ENCODE measurements at places on chromosomes 16 and 17.

GRCh38 chr17:27982688-27983087 lies 59.8 kb upstream of the NLK start:
- DNase-seq, result no peak

DNA sequence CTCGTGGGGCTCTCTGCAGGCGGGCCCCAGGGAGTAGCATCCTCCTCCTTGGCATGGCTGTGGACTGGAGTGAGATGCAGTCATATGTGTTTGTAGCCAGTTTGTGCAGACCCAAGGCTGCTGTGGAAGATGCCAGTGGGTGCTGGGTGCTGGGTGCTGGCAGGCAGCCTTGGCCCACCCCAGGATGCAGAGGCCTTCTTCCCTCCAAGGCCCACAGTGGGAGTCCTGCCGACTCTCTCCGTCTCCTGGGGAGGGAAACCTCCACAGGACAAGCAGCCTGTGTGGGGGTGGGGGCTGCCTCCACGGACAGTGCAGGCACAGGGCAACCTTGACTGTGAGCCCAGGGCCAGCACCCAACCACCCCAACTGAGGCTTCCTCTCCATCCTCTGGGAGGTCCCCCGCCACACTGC lies 13.8 kb upstream of the TMEM92 start:
- no peak for DNase-seq

GRCh38 chr16:12992066-12992465 lies 90.7 kb downstream of the SHISA9 start:
- no peak for DNase-seq

DNA sequence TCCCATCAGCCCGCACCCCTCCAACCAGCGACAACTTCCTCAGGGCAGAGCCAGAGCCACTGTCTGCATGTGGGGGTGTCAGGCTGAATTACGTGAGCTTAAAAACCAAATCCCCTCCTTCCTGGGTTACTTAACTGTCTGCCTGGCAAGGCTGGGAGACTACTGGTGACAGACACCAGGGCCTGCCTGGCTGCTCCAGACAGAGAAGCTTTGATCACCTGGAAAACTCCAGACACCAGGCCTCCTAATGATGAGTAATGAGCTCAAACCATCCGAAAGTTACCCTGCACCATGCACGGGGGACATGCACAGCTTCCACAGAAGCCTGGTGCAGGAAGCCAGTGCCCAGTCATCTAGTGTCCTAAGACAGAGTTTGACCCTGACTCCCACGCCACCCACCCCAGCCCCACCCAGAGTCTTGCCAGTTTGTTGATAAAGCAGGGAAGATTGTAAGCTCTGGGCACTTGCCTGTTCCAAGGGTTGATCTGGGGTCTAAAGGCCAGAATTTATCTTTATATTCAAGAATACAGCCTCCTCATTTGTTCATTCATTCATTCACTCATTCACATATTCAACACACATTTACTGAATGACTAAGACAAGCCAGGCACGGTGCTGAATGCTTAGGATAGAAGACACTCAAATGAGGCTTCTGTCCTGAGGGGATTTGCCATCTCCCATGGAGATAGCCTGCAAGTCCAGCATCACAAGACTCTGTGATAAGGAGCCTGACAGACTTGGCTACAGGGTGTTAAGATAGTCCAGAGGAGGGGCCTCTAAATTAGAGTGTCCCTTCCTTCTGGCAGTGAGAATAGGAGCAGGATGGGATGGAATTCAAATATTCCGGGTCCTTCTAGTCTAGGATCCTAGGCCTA lies 7.2 kb upstream of the CCDC182 start:
- DNase-seq, result no peak

DNA sequence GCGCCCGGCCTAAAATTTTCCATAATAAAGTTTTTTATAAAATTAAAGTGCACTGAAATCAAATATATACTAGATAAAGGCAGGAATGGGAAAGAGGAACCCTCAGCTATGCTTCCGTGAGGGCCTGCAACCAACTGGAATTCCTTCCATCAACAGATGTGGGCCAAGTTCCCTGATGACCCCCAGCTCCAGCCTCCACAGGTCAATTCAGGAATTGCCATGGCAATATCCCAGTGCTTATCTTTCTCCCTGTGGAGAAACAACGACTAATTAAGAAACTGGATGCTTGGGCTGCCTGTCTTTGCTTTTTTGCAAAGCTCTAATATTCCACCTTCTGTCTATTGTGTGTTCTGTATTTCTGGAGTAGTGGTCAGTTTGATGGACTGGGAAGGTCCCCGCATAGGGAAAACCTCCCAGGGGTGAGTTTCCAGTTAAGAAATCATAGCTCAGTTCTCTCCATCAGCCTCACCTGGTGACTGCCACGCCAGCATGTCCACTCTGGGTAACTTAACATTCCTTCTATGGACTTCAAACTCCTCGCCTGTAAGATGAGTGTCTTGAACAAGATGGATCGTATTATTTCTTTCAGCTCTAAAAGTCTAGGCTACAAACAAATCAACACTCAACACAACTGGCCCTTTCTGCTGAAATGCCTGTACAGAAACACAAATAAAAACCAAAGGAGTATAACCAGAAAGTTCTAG lies 67.9 kb downstream of the CREBBP start:
- no peak for DNase-seq

GRCh38 chr17:32297860-32298259 lies 32.2 kb downstream of the RHBDL3 start:
- DNase-seq, result no peak

- DNase-seq, result no peak
Observed at GRCh38 chr16:55283812-55284717, 39.9 kb upstream of the IRX6 start.

DNA sequence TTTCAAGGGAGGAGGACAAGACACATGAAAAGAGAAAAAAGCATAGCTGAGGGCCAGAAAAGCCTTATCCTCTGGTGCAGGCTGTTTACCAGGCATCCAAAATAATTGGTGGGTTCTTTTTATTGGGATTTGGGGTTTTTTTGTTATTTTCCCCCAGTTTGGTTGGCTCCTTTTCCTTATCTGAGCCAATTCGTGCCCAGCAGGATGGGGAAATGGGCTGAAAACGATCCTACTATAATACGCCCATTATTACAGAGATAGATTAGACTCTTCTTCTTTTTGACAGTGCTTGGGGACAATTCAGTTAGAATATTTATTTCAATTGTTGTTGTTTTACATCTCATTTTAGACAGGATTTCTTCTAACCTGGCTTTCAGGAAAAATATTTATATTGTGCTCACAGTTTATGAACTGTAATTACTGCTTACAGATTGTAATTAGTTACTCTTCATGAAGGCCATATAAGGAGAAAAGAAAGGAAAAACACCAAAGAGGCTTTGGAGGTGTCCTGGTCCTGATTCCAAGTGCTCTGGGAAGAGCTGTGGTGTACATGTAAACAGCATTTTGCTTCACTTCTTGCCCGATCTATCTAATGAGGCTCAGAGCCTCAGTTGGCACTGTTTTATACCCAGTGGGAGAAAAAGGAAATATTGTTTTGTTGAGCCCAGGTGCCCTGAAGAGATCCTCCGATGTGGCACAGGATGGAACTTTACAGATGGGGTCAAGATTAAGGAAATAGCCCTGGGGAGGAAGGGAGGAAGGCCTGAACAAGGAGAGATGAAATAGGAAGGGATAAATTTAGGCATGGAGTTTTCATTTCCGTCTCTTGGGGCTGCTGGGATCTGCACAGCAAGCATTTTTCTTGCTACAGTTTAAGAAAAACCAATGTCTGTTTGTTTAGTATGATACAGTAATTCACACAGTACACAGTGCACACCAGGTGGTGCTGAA lies 611 bp upstream of the ANKRD40 start:
- DNase-seq, result no peak

- no peak for DNase-seq
Observed at GRCh38 chr16:85265161-85265784, 153.0 kb upstream of the CIBAR2 start.

GRCh38 chr16:11610580-11610979 lies 23.9 kb upstream of the LITAF start:
- no peak for DNase-seq

GRCh38 chr17:79923974-79924638 lies 84.9 kb upstream of the CBX4 start:
- DNase-seq, result no peak

DNA sequence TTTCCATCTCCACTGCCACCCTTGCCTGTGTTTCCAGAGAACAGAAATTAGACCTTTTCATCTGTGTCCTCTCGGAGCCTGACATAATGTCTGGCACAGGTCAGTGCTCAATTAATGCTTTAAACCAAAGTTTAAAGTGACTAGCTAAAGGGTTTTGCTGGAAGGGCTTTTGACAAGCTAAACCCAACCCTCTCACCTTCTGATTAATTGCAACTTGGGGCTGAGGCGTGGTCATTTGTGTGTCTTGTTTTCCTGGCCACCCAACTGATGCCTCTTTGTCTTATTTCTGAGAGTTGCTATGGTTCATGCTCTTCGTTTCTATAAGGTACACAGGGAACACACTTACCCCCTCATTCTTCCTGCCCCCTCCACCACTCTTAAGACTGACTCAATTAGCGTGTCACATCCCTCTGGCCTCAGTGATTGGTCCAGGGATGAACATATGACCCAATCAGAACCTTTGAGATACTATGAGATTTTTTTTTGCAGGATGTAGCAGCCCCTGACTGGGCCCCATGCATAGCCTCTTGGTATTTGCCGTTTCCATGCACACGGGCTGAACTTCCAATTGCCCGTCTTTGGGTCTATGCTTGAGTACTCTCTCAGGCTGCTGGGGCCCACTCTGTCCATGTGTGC lies 15.8 kb upstream of the BRD7 start:
- DNase-seq, result no peak

- no peak for DNase-seq
Observed at GRCh38 chr17:33657181-33657580, 364.1 kb upstream of the ASIC2 start.

DNA sequence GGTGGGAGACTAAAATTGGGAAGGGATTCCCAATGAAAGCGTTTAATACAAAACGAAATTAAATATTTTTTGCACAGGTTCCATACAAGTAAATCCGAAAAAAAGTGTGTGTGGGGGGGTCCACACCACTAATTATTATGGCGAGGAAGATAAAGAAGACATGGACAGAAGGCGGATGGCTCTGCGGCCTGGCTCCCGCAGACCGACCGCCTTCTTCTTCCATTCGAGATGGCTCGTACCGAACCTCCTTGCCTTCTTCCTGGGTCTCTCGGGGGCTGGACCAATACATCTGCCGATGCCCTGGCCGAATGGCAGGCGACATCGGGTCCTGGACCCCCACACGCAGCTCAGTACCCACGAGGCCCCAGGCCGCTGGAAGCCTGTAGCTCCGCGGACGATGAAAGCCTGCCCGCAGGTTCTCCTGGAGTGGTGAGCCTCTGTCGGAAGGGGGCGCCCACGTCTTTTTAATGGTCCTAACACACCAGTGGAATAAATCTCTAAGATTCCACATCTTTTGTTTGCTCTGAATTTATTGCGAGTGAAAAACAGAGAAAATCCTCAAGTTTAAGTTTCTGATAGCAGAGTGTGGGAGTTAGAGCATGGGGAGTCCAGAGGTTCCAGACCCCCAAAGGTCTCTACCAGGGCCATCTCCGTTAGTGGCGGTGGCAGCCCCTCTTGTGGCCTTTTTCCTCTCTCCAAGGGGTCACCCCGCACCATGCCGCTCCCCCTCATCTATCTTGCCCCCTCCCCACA lies 1.4 kb downstream of the PRAC2 start:
- peak; percentile 86 for DNase-seq

- no peak for DNase-seq
Observed at GRCh38 chr16:11795887-11796226, 1.2 kb downstream of the ZC3H7A start.

DNA sequence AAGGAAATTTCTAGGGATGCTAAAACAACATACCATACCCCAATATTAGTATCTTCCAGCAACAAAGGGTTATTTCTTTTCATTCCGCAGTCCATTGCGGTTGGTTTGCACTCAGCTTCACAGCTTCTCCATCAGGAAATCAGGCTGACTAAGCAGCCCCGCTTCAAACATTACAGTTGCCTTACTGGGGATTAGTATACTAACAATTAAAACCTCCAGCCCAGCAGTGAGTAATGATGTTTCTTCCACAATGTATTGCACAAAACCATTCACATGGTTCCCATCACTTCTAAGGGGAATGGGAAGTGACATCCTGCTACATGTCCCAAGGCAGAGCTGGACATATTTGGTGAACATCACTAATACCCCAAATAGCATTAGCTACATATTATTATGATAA lies 1384.9 kb downstream of the CDH8 start:
- DNase-seq, result no peak

DNA sequence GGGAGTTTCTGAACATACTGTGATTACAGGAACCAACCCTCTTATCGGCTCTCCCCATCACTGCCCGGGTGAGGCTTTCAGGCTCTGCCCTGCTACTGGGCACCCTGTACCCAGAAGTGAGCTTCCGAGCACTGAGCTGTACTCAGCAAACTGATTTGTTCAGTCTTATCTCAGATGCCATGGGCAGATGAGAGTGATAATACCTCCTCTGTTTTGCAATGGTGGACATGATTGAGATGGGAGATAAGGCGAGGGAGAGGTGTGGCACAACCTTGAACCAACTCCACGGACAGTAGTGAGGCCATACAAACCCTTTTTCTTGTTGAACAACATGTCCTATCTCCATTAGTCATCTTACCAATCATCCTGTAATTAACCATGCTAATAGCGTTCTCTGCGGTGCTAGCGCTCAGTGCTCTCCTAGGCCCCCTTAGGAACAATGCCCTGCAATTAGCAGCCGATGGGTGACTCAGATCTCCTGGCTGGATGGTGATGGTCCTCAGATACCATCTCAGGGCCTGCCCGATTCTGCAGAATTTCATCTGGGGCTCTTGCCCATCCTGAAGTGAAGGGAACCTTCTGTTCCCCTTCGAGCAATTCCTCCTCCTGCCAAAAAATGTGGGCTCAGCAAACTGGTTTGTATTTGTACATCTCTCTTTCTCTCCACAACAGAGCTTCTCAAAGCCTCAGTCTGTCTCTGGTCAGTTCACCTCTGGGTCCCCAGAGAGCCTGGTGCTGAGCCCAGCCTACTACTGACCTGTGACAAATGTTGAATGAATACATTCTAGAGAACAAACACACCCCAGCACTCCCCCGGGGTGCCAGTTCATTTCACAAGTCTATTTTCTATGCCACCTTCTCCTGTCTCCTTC lies 139.3 kb upstream of the IRX3 start:
- no peak for DNase-seq

GRCh38 chr17:63927464-63928171 lies 4.5 kb downstream of the CD79B start:
- DNase-seq, result no peak

- no peak for DNase-seq
Observed at GRCh38 chr17:964876-965275, 14.7 kb downstream of the NXN start.

GRCh38 chr16:59859676-59860402 lies 1125.7 kb upstream of the GOT2 start:
- DNase-seq, result no peak

- no peak for DNase-seq
Observed at GRCh38 chr16:74700116-74700437, 585 bp downstream of the MLKL start.

DNA sequence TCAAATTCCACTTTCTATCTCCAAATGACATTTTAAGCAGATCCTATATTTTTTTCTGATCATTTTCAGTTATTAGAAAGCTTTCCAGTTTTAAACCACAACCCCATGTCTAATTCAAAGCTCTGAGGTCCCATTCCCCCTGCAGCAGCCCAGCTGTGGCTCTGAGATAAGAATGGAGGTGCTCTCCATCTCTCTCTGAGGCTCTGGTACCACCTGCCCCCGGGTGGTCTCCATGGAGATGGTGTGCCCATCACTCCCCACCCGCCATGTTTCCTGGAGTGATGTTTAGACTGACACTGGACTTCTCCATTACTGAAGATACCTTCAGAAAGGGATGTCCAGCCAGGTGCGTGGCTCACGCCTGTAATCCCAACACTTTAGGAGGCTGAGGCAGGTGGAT lies 68.1 kb upstream of the SEC14L1 start:
- DNase-seq, result no peak

- DNase-seq, result no peak
Observed at GRCh38 chr17:69523244-69523861, 108.9 kb downstream of the MAP2K6 start.

Measured in type B pancreatic cell (in vitro differentiated cells).